ENCODE measurements at places on chromosomes 16 and 17. TPM values are rescaled to one million over a fixed set of nuclear protein-coding genes. Genes with fewer than 3 reads are reported as not detected.

GRCh38 chr16:55711959-55712876, 56.4 kb downstream of the SLC6A2 start:
- DNase-seq: peak; percentile 58

DNA sequence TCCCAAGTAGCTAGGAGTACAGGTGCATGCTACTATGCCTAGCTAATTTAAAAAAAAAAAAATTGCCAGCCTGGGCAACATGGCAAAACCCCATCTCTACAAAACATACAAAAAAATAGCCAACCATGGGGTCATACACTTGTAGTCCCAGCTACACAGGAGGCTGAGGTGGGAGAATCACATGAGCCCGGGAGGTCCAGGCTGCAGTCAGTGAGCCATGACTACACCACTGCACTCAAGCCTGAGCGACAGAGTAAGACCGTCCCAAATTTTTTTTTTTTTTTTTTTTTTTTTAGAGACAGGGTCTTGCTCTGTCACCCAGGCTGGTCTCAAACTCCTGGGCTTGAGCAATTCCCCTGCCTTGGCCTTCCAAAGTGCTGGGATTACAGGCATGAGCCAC, 14.8 kb downstream of the CHAD start:
- DNase-seq: no peak

DNA sequence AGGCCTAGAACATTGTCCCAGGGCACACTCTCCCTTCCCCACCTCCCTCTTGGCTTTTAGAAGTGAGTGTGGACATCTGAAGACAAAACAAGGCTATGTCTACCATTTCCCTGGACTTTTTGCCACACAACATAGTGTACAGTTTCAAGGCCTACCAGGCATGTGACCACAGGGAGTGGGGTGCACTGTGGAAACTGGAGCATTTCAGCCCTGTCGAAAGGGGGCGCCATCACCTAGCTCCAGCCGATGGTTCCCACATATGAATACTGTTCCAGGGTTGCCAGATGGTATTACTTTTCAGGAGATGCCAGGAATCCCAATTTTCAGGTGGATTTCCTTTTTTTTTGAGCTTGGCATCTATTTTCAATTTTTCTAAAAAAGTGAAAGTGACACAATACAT, 140.7 kb downstream of the KATNIP start:
- peak; percentile 31 for DNase-seq

- DNase-seq: no peak
Measured at GRCh38 chr17:49090878-49091594, 41.5 kb upstream of the B4GALNT2 start.

- no peak for DNase-seq
Measured at GRCh38 chr16:69514356-69514755, 51.4 kb upstream of the NFAT5 start.

GRCh38 chr17:75634754-75635609, 1.7 kb downstream of the SMIM5 start:
- DNase-seq: no peak

- DNase-seq: no peak
Measured at GRCh38 chr17:2092253-2092652, 37.4 kb downstream of the HIC1 start.

Gene CES5A
- total RNA-seq: not detected

Gene TNS4
- total RNA-seq: not detected

Gene MIS12
- total RNA-seq: 22.4 TPM

Gene CSHL1
- not detected for total RNA-seq

Gene SAMD14
- total RNA-seq: 1.2 TPM

Gene C16orf92
- total RNA-seq: not detected
